ENCODE measurements at places on chromosomes 7 and 10.

DNA sequence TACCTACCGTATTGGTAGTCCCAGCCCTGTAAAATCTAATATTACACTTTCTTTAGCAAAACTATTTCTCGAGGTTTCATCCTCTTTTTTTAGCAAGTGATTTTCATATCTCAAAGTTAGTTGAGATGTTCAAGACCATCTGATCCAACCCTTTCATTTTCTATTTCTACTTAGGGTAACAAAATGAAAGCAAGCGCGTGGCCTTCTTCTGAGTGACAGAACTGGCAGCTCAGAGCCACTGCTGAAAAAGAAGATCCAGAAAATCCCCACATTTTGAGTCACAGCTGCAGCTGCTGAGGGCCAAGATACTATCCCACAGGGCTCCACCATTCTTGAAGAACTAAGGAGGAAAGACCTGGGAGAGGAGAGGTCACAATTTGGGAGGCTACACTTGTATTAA is 24.8 kb upstream of the ZNF800 start:
- no peak for DNase-seq

DNA sequence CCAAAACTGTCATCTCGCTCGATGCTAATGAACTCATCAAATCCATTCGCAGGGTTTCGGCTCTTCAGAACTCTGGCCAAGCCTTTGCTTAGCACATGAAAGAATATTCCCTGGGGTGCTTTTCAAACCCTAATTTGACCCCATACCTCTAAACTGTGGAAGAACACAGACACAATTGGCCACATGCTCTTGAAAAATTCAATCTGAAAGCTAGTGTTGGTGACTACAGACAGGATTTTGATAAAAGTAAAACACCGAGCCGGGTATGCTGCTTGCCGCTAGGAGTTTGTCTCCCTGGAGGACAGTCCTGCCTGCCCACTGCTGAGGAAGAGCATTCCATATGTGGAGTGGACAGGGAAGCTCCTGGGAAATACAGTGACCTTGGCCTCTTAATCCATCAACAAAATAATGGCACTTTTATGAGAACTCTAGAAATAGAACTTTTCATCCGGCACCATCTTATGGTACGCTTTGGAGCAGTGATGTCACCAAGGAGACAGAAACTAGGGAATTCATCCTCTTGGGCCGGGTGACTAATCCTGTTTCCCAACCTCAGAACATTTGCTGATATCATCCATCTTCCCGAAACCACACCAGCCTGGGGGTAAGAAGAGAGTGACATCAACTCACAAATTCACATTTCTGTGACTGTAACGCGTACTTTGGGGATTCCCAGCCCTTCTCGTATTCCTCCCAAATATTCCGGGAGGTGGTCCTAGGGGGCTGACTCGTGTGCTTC is 34.2 kb downstream of the MTURN start:
- DNase-seq, result no peak

- DNase-seq, result peak; percentile 52
These were observed 67.5 kb downstream of the CHST15 start for GRCh38 chr10:124025660-124026588.

DNA sequence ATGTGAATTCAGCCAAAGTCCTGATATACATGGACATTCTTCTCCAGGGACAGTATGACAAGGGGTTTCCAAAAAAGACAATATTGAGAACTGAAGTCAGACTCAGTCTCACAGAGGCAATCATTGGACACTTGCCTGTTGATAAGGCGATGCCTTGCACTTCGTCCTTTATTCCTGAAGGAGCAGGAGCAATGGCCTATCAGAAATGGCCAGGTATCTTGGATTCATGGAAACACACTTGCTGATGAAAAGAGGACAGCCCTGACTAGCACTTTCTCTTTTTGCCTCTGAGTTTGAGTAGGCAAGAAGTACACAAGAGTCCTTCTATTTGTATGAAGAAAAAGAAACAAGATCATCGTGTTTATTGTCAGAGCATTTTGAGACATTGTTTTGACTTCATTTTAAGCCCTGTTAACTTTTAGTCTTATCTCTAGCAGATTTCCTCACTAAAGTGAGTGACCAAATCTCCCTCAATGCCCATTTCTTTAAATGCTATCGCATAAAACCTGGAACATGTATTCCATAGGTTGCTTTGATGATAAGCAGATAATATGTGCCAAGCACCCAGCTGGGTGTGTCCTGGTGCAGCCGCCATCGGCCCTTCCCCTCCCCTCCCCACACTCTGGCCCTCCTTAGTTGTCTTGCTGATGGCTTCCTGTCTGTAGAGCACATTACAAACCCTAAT is 26.6 kb downstream of the ST8SIA6 start:
- DNase-seq, result no peak

- no peak for DNase-seq
These were observed 113.8 kb upstream of the ADCY1 start for GRCh38 chr7:45460379-45460778.

GRCh38 chr7:41637049-41637448 is 65.8 kb downstream of the INHBA start:
- DNase-seq, result no peak

- no peak for DNase-seq
These were observed 78.8 kb downstream of the CNNM2 start for GRCh38 chr10:102996876-102997275.

GRCh38 chr7:34156336-34156735 is 251.0 kb downstream of the BMPER start:
- no peak for DNase-seq

DNA sequence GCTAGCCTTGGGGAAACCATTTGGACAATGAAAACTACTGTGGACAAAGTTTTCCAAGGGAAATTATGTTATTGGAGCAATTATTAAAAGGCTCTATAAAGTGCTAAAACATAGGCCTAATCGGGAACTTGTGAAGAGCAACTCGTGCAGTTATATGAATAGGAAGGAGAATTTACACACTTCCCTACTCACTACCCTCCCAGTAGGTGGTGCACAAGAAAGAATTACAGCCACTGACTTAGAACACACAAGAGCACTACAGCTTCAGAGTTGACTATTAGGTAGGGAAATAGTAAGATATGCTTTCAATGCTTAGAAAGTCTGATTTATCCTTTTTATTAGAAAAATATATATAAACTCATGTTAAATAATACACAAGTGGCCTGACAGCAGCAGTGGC is 47.2 kb downstream of the GSAP start:
- no peak for DNase-seq

GRCh38 chr7:56537952-56538351 is 421.7 kb upstream of the NUPR2 start:
- DNase-seq, result no peak

- DNase-seq, result no peak
These were observed 7.9 kb downstream of the PRPF18 start for GRCh38 chr10:13594641-13595040.

- DNase-seq, result no peak
These were observed 41.9 kb downstream of the TCF7L2 start for GRCh38 chr10:112991888-112992491.

DNA sequence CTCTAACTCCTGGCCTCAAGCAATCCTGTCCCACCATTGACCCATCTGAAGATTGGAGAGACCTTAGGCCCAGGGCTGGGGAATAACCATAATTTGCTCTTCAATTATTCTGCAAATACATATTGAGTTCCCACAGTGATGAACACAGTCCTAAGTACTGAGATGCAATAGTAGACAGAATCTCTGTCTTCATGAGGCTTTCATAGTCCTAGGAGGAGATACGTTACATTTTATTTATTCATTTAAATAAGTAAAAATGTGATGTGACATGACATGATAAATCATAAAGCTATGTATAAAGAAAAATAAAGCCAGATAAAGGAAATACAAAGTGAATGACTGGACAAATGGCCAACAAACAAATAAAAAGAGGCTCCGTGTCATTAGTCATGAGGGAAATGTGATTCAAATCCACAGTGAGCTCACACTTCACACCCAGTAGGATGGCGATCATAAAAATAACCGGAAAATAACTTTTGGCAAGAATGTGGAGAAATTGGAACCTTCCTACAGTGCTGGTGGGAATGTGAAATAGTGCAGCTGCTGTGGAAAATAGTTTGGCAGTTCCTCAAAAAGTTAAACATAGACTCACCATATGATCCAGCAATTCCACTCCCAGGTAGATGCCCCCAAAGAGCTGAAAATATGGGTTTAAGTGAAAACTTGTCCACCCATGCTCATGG is 52.1 kb upstream of the JCAD start:
- no peak for DNase-seq

DNA sequence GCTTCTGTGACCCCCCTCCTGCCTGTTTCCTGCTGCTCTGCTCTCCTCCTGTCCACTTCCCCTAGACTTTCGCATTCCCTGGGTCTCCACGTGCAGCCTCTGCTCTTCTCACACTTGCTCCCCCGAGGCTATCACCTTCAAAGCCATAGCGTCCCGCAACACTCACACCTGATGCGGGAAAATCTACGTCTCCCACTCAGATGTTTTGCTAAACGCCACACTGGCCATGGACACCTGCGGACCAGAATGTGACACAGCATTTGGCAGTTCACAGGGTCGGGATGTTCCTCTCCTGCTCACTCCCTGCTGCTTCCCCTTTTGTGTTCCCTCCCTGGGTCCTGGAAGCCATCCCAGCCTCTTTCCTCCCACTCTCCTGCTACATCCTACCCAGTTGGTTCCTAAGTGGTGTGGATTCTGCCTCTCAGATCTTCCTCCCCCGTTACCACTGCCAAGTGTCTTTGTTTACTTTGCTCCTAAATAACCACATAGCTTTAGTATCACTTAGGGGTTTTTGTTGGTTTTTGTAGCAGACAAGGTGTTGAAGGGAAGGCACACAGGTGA is 33.7 kb upstream of the RBM33 start:
- DNase-seq, result no peak

All from right renal cortex interstitium (tissue), 3 donors.